ENCODE measurements at places on chromosomes 7 and 10. TPM values are rescaled to one million over a fixed set of nuclear protein-coding genes. Genes with fewer than 3 reads are reported as not detected.

The BAG3 gene
- total RNA-seq = 44.8 TPM

The CXCL12 gene
- total RNA-seq = 12.0 TPM

The LEP gene
- 0.55 TPM for total RNA-seq

The CTNNA3 gene
- total RNA-seq = 18.3 TPM

The SLC16A12 gene
- total RNA-seq = 6.0 TPM

The VSTM2A gene
- total RNA-seq = 1.2 TPM

The KCNIP2 gene
- 6.8 TPM for total RNA-seq

The PSMG3 gene
- total RNA-seq = 39.1 TPM

The FGFR2 gene
- 28.9 TPM for total RNA-seq

The TAS2R41 gene
- total RNA-seq = 0.55 TPM

The RABGEF1 gene
- 62.5 TPM for total RNA-seq

The CTTNBP2 gene
- 4.3 TPM for total RNA-seq

The PHYHIPL gene
- total RNA-seq = 24.3 TPM

The PIP gene
- total RNA-seq = not detected

The CALY gene
- 19.2 TPM for total RNA-seq

The AKR1C1 gene
- total RNA-seq = 23.2 TPM

The INTS15 gene
- total RNA-seq = 41.5 TPM

The ADD3 gene
- 240 TPM for total RNA-seq

The VGF gene
- 2.3 TPM for total RNA-seq

The PSD gene
- 22.0 TPM for total RNA-seq

The ELMO1 gene
- 47.2 TPM for total RNA-seq

The PPRC1 gene
- 49.1 TPM for total RNA-seq

The LMOD2 gene
- total RNA-seq = 0.19 TPM

The ZNF488 gene
- total RNA-seq = 2.7 TPM

The NUTM2B gene
- total RNA-seq = 4.8 TPM

The EN2 gene
- 0.81 TPM for total RNA-seq

All from testis (tissue), 5 donors.